ENCODE measurements at places on chromosomes 2 and 18. TPM values are rescaled to one million over a fixed set of nuclear protein-coding genes. Genes with fewer than 3 reads are reported as not detected.
A peak's percentile ranks its signal among the peaks of the same experiment; 100 is the strongest.

TACR1 gene
- total RNA-seq: 0.12 TPM

- no peak for DNase-seq
- no peaks in the 10 kb centered on the region for H3K27me3 ChIP-seq
- H3K36me3 ChIP-seq: no peaks in the 10 kb centered on the region
- H3K4me3 ChIP-seq: no peak overlapping the region
- H3K4me1 ChIP-seq: peaks cover 38% of the 10 kb centered on the region
Measured at GRCh38 chr18:44781886-44782285, 101.2 kb downstream of the SETBP1 start.

GRCh38 chr18:76981396-76981968 lies 151.1 kb downstream of the MBP start:
- H3K27ac ChIP-seq: no peak overlapping the region
- H3K36me3 ChIP-seq: no peaks in the 10 kb centered on the region
- peaks cover 4% of the 10 kb centered on the region for H3K4me1 ChIP-seq
- DNase-seq: no peak
- no peak overlapping the region for H3K4me3 ChIP-seq

GRCh38 chr18:8983195-8983594 lies 119.3 kb upstream of the NDUFV2 start:
- no peak for DNase-seq
- H3K27me3 ChIP-seq: no peaks in the 10 kb centered on the region
- H3K36me3 ChIP-seq: no peaks in the 10 kb centered on the region

INPP5D gene
- 1.6 TPM for total RNA-seq

- H3K36me3 ChIP-seq: no peaks in the 10 kb centered on the region
- no peak overlapping the region for H3K4me3 ChIP-seq
- DNase-seq: no peak
- H3K27me3 ChIP-seq: no peaks in the 10 kb centered on the region
Measured at GRCh38 chr2:215384710-215385109, 51.2 kb downstream of the FN1 start.

- H3K27ac ChIP-seq: peak overlapping the region; percentile 62
- peak overlapping the region; percentile 68 for H3K4me3 ChIP-seq
- peak; percentile 32 for DNase-seq
Measured at GRCh38 chr2:169828141-169828811, 1.0 kb downstream of the UBR3 start.

PPP1R1C gene
- 1.6 TPM for total RNA-seq

MBP gene
- total RNA-seq: 20.7 TPM

- H3K36me3 ChIP-seq: no peaks in the 10 kb centered on the region
- H3K4me3 ChIP-seq: no peak overlapping the region
- no peak overlapping the region for H3K27ac ChIP-seq
- no peaks in the 10 kb centered on the region for H3K4me1 ChIP-seq
Measured at GRCh38 chr18:12821408-12821807, 62.6 kb downstream of the PTPN2 start.

- no peak for DNase-seq
- no peaks in the 10 kb centered on the region for H3K27me3 ChIP-seq
- H3K4me1 ChIP-seq: no peaks in the 10 kb centered on the region
- H3K27ac ChIP-seq: no peak overlapping the region
- no peak overlapping the region for H3K4me3 ChIP-seq
Measured at GRCh38 chr2:205496772-205497171, 185.5 kb upstream of the NRP2 start.

DNA sequence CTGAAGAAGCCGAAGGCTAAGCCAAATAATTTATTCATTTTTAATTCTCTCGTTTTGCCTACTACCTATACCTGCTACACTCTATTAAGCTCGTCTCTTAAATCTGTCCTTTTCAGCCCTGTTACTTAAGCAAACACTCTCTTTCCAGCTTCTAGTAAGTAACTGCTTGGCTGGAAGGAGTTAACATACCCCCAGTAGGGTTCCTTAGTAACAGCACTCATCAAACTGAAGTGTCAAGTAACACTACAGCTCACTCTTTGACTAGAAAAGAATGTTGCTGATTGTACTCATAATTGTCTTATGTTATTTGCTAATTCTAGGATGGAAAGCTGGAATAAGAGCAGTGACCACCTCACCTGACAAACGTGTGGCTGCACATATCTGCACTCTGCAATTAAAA lies 120.0 kb upstream of the SCN7A start:
- H3K4me1 ChIP-seq: no peaks in the 10 kb centered on the region
- H3K36me3 ChIP-seq: no peaks in the 10 kb centered on the region
- DNase-seq: no peak
- no peak overlapping the region for H3K4me3 ChIP-seq
- no peak overlapping the region for H3K27ac ChIP-seq

GRCh38 chr18:66342577-66342976 lies 261.3 kb downstream of the CDH19 start:
- no peaks in the 10 kb centered on the region for H3K27me3 ChIP-seq
- no peaks in the 10 kb centered on the region for H3K4me1 ChIP-seq
- H3K27ac ChIP-seq: no peak overlapping the region
- H3K4me3 ChIP-seq: no peak overlapping the region
- H3K36me3 ChIP-seq: no peaks in the 10 kb centered on the region

C2orf78 gene
- not detected for total RNA-seq

- H3K4me1 ChIP-seq: no peaks in the 10 kb centered on the region
- no peak for DNase-seq
- H3K4me3 ChIP-seq: no peak overlapping the region
- no peak overlapping the region for H3K27ac ChIP-seq
- no peaks in the 10 kb centered on the region for H3K36me3 ChIP-seq
Measured at GRCh38 chr18:2108591-2108990, 462.7 kb downstream of the METTL4 start.

GRCh38 chr18:79481046-79481790 lies 85.5 kb downstream of the NFATC1 start:
- H3K27me3 ChIP-seq: no peaks in the 10 kb centered on the region
- H3K4me3 ChIP-seq: no peak overlapping the region
- H3K36me3 ChIP-seq: no peaks in the 10 kb centered on the region

- H3K36me3 ChIP-seq: no peaks in the 10 kb centered on the region
- H3K4me1 ChIP-seq: peaks cover 12% of the 10 kb centered on the region
- no peak for DNase-seq
- H3K4me3 ChIP-seq: no peak overlapping the region
- H3K27ac ChIP-seq: no peak overlapping the region
- H3K27me3 ChIP-seq: no peaks in the 10 kb centered on the region
Measured at GRCh38 chr2:179239195-179239594, 25.4 kb downstream of the SESTD1 start.

DNA sequence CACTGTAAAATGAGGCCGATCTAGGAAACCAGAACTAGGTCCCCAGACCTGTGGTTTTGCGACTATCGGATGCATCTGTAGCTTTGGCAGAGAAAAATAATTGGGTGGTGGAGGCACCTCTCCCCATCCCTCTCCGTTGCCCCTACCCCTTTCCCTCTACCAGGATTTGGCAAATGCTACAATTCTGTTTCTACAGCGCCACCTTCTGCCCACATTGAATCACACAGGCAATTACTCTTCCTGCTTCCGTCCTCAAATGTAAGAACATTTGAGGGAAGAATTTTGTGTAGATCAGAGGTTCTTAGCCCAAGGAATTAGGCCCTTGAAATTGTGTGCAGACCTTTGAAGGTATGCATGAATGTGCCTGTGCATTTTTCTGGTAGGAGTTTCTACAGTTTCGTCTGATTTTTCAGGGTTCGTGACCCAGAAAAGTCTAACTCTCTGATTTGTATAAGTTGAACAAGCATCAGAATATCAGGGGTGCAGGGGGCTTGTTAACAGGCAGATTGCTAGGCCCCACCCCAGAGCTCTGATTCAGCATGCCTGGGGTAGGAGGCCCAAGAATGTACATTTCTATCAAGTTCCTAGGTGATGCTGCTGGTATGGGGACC lies 11.2 kb downstream of the ATP6V1B1 start:
- H3K27ac ChIP-seq: no peak overlapping the region
- H3K4me3 ChIP-seq: no peak overlapping the region
- H3K4me1 ChIP-seq: no peaks in the 10 kb centered on the region
- DNase-seq: no peak
- no peaks in the 10 kb centered on the region for H3K36me3 ChIP-seq
- H3K27me3 ChIP-seq: no peaks in the 10 kb centered on the region

- H3K27me3 ChIP-seq: no peaks in the 10 kb centered on the region
- peaks cover 37% of the 10 kb centered on the region for H3K4me1 ChIP-seq
- no peaks in the 10 kb centered on the region for H3K36me3 ChIP-seq
- no peak overlapping the region for H3K4me3 ChIP-seq
- no peak for DNase-seq
- peak overlapping the region; percentile 76 for H3K27ac ChIP-seq
Measured at GRCh38 chr2:67057901-67058703, 339.0 kb upstream of the ETAA1 start.

HTR2B gene
- total RNA-seq: 0.34 TPM

DNA sequence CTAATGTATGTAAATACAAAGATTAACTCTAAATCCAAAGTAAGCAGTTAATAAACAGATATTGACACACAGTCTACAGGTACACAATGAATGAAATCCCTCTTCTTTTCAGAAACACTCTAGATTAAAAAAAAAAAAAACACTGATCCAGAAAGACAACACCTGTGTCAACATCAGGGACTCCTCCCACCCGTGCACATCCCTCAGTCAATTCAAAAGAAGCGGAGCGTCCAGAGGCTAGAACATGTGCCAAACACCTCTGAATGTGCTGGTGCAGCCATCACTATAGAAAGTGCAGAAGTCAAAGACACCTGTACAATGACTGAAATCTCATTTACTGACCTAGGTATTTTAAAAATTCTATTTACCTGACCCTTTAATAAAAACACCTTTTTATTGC lies 622.6 kb upstream of the ID2 start:
- no peak overlapping the region for H3K4me3 ChIP-seq
- no peaks in the 10 kb centered on the region for H3K27me3 ChIP-seq
- H3K27ac ChIP-seq: no peak overlapping the region
- no peaks in the 10 kb centered on the region for H3K36me3 ChIP-seq
- H3K4me1 ChIP-seq: no peaks in the 10 kb centered on the region

DNA sequence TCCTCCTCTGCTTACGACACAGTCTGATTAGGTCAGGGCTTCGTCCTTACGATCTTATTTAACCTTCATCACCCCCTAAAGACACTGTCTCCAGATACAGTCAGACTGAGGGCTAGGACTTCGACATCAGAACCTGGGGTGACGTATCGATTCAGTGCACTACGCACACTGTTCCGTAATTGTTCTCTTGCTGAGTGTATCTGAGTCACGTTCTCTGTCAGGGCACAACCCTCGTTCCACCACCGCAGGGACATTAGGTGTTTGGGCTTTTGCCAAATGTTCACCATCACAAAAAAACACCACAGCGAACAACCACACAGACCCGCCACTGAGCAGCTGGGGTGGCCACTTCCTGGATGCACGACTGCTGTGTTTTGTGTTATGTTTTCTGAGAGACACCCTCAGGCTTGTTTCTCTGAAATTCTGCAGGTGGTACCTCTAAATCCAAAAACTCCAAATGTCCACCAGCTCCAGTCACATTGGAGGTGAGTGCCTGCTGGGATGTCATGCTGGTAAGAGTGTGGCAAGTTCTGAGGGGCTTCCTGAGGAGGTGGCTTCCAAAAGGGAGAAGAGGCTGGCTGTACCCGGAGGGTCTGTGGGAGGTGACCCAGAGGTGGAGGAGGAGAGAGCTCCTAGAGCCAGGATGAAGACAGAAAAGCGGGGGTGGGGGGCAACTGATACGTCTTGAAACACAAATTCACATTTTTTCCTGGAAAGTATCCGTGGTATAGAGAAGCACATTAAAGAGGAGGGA lies 66.6 kb downstream of the ADNP2 start:
- no peak overlapping the region for H3K27ac ChIP-seq
- no peaks in the 10 kb centered on the region for H3K4me1 ChIP-seq
- H3K27me3 ChIP-seq: no peaks in the 10 kb centered on the region
- DNase-seq: no peak

HJURP gene
- total RNA-seq: not detected

- H3K4me1 ChIP-seq: peaks cover 46% of the 10 kb centered on the region
- peak within 1 kb of the TSS; percentile 85 for H3K4me3 ChIP-seq
- peak; percentile 78 for DNase-seq
- H3K36me3 ChIP-seq: no peaks in the 10 kb centered on the region
- H3K27ac ChIP-seq: peak within 1 kb of the TSS; percentile 96
Measured at GRCh38 chr2:238287737-238288649, at the start of gene PER2. Gene PER2 (minus strand): TSS chr2:238288610. CDS start chr2:238277936, 10,674 bp downstream.

- H3K4me3 ChIP-seq: no peak overlapping the region
- DNase-seq: no peak
- H3K27ac ChIP-seq: no peak overlapping the region
- peaks cover 9% of the 10 kb centered on the region for H3K4me1 ChIP-seq
- H3K27me3 ChIP-seq: no peaks in the 10 kb centered on the region
Measured at GRCh38 chr2:44351676-44352075, 9.6 kb downstream of the PREPL start.

DNA sequence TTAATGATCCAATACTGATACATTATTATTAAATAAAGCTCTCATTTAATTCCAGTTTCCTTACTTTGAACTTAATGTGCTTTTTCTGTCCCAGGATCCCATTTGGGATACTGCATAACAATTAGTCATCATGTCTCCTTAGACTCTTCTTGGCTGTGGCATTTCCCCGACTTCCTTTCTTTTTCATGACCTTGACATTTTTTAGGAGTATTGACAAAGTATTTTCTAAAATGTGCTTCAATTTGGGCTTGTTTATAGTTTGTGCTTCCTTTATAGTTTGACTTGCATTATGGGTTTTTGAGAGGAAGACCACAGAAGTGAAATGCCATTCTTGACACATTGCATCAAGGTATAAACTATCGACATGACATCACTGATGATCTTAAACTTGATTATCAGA lies 46.1 kb upstream of the KIF5C start:
- no peaks in the 10 kb centered on the region for H3K36me3 ChIP-seq
- no peaks in the 10 kb centered on the region for H3K4me1 ChIP-seq
- no peak overlapping the region for H3K27ac ChIP-seq
- no peak overlapping the region for H3K4me3 ChIP-seq

MSTN gene
- 0.08 TPM for total RNA-seq

HNMT gene
- total RNA-seq: 17.5 TPM

DNA sequence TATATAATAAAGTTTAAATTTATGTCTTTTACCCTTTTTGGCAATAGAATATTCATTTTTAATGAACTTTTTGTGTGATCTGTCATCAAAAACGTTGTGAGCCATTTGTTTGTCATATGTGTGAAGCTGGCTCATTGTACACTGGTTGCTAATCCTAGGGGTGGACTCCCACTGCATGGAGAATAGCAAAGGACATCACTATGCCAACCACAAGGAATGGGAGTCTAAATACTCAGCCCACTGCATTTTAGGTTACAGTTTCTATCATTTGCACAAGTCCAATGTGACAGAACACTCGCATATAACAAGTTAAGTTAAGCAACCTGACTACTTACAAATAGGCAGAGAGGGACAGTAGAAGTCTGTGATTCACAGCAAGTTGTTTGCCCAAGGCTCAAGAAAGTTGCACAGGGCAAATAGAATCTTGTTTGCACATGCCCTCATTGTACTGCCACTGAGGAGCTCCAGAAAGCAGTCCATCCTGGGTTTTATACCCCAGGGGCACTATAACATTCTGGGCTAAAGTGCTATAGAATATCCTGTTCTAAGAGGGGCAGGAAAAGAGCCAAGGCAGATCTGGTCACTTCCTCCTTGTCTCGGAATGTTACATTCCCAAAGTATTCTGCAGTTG lies 545.9 kb upstream of the GCFC2 start:
- no peak for DNase-seq
- no peaks in the 10 kb centered on the region for H3K36me3 ChIP-seq
- no peaks in the 10 kb centered on the region for H3K4me1 ChIP-seq

GRCh38 chr18:58694221-58694620 lies 23.0 kb downstream of the MALT1 start:
- H3K36me3 ChIP-seq: no peaks in the 10 kb centered on the region
- H3K4me1 ChIP-seq: no peaks in the 10 kb centered on the region
- H3K4me3 ChIP-seq: no peak overlapping the region
- no peak overlapping the region for H3K27ac ChIP-seq
- DNase-seq: no peak

- DNase-seq: no peak
- H3K36me3 ChIP-seq: no peaks in the 10 kb centered on the region
- no peak overlapping the region for H3K4me3 ChIP-seq
Measured at GRCh38 chr2:24852026-24852425, 58.8 kb downstream of the CENPO start.

UGT1A3 gene
- not detected for total RNA-seq
